ENCODE measurements at places on chromosomes 5 and 9.

- DNase-seq, result no peak
Measured at GRCh38 chr5:14745188-14745563, 80.7 kb downstream of the OTULIN start.

DNA sequence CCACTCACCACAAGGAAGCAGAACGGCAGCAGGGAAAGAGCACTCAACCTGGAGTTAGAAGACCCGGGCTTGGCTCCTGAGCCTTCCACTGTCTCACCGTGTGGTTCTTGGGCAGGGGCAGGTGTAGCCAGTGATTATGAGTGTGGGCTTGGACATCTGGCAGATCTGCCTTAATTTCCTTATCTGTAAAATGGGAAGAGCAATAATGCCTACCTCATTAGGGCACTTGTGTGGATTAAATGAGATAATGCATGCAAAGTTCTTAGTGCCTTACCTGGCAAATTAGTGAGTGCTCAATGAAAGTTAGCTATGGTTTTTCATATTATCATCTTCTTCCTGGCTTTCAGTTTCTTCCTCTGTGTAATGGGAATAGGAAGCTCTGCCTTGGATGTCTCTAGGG is 28.1 kb upstream of the COL15A1 start:
- DNase-seq, result no peak

DNA sequence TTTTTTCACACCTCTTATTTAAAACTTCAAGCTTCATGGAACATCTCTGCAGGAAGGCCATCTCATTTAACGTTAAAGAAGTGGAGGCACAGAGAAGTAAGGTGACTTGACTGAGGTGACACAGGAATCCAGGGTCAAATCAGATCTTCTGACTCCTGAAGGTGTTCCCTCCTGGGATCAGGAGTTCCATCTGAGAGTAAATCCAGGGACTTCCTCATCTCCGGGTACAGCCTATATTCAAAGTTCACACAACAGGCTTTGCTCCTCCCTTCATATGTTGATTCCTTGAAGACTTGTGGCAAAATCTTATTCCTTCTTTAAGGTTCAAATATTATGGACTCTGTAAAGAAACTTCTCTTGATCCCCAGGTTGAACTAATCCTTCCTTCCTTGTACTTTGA is 313.1 kb upstream of the CLINT1 start:
- no peak for DNase-seq

- no peak for DNase-seq
Measured at GRCh38 chr9:8254541-8254940, 455.0 kb upstream of the DMAC1 start.

GRCh38 chr9:124329206-124329792 is 71.5 kb downstream of the NEK6 start:
- no peak for DNase-seq

DNA sequence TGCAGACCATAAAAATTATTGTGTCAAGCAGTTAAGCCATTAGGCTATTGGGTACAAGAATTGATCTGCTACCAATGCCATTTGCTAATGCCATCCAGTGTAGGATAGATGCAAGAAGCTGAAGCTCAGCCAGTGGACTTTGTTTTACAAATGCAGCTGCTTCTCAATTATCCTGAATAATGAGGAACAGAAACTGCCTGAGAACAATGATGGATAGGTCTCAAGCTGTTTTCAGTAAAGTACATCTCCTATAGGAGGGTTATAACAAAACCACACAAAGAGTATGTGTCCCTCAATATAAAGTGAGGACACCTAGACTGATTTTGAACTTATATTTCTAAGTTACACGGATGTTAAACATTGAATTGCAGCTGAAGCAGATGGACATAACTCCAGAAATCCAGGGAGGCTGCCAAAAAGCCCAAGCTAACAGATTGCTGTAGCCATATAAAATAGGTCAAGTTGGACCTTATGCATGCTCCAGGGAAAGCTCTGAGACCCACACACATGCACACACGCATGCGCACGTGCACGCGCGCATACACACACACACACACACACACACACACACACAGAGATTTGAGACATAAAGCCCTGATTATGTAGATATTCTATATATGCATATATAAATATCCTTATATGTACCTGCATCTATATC is 482.7 kb upstream of the CD180 start:
- no peak for DNase-seq

DNA sequence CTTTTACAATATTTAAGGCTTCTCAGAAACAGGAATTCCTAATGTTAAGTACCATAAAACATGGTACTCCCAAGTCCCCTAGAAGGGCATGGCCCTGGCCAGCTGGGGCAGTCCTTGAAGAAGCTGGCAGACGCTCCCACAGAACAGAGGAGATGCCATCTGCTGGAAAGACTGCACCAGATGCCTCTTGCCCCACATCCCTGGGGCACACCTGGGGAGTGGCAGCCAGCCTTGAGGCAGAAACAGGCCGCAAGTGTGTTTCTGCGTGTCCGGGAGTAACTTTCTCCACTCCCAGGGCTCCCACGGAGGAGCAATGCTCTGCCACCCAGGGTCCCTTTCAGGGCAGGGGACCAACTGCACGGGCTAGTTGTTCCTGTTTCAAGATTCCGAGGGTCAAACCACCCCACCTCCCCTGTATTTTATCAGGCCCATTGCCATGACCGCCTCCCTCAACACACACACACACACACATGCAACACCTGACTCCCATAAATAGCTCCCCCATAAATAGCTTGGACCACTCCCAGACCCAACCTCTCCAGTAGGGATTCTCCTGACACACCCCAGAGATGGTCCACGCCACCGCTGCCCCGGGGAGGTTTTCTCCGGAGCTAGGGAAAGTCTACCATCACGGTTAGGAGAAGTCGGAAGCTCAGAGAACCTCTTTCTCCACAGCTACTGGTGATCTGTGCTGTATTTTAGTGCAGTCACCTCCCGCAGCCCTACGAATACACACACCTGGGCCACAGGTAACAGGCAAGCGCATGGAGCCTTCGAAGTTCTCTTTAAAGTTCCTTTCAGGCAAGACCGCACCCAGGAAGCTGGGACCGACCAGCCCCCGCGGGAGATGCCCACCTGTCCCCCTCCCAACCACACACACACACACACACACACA is 1.5 kb downstream of the SPOCK1 start:
- no peak for DNase-seq

- DNase-seq, result no peak
Measured at GRCh38 chr9:124213396-124213795, 44.4 kb upstream of the NEK6 start.

GRCh38 chr5:58264276-58264675 is 195.6 kb downstream of the PLK2 start:
- no peak for DNase-seq

- no peak for DNase-seq
Measured at GRCh38 chr9:3664044-3664443, 138.2 kb upstream of the RFX3 start.

GRCh38 chr5:136205061-136205702 is 12.2 kb upstream of the SMIM32 start:
- DNase-seq, result no peak

- no peak for DNase-seq
Measured at GRCh38 chr5:8907168-8907868, 638.6 kb downstream of the SEMA5A start.

GRCh38 chr9:9791611-9792010 is 821.2 kb downstream of the PTPRD start:
- DNase-seq, result no peak

GRCh38 chr5:151038801-151039238 is 18.4 kb downstream of the GPX3 start:
- no peak for DNase-seq

- no peak for DNase-seq
Measured at GRCh38 chr5:175098301-175098700, 345.7 kb downstream of the DRD1 start.

GRCh38 chr9:7055171-7055903 is 297.6 kb downstream of the KDM4C start:
- DNase-seq, result no peak

GRCh38 chr5:131749138-131749537 is 47.7 kb downstream of the FNIP1 start:
- DNase-seq, result no peak

- DNase-seq, result no peak
Measured at GRCh38 chr5:9515436-9515835, 30.4 kb downstream of the SEMA5A start.

- no peak for DNase-seq
Measured at GRCh38 chr5:51377151-51378060, 5.8 kb upstream of the ISL1 start.

DNA sequence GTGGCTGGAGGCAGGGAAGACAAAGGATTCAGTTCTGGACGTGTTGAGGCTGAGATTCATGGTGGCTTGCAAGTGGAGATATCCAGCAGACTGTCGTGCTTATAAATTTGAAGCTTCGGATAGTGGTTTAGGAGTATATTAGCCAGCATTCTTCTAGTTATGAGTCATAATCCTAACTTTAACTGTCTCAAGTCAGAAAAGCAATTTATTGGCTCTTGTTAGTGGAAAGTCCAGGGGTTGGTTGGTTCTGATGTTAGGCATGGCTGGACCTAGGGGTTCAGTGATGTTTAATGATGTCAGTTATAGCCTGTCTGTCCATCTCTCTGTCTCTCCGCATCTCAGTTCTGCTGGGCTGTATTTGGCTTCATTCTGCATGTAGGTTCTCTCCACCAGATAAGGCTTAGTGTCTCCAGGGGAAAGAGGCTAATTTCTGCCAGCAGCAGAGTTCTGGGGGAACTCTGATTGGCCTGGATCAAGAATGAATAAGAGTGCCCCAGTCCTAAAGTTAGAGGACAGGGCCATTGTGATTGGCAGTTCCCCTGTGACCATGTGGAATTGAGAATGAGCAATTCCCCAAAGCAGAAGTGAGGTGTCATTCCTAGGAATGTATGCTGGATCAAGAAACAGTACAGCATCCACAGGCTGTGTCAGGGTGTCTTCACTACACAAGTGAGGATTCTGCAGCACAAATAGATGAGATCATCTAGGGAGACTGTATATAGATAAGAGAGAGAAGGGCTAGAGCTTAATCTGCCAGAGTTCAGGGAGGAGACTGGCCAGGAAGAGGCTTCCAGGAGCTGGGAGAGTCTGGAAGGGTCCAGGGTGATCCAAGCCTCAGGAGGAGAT is 72.9 kb upstream of the SHB start:
- no peak for DNase-seq

GRCh38 chr9:124781967-124782660 is 5.2 kb downstream of the OLFML2A start:
- DNase-seq, result no peak

DNA sequence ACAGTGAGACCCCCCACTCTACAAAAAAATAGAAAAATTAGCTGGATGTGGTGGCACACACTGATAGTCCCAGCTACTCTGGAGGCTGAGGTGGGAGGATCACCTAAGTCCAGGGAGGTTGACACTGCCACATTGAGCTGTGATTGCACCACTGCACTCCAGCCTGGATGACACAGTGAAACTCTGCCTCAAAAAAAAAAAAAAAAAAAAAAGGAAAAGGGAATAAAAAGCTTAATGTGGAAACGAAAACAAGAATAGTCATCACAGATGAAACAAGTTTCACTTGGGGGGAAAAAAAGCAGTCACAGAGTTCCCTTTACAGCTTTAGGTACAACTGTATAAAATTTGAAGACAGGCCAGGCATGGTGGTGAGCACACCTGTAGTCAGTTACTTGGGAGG is 84.2 kb downstream of the FNBP1 start:
- DNase-seq, result no peak

DNA sequence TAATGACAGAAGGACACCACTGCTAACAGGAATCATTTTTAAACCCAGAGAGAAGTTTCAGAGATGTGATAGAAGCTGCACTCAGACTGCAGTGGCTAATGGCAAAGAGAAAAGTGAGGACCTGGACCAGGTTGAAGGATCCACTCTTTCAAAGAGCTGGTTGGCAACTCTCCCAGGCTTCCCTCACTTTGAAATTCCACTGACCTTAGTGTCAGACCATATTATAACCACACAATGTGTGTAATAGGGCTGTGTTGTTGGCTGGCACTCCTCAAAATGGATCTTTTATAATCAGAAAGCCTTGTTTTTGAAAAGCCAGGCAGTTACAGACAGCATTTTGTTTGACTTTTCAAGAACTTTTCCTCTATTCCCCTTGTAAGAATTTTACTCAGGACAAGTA is 280.7 kb downstream of the PRELID2 start:
- no peak for DNase-seq

DNA sequence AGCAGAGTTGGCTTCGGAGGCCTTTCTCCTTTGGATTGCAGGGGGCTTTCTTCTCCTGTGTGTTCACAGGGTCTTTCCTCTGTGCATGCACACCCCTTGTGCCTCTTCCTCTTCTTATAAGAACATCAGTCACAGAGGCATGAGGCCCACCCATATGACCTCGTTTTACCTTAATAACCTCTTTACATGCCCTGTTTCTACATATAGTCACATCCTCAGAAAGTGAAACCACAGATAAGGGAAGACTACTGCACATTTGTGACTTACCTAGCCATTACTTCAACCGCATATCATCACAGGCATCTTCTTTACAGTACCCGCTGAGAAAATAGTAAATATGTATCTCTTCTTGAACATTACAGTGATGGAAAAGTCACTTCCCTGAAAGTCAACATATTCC is 204.9 kb upstream of the TARS1 start:
- DNase-seq, result no peak

GRCh38 chr5:80809451-80809850 is 150.7 kb upstream of the RASGRF2 start:
- DNase-seq, result no peak

DNA sequence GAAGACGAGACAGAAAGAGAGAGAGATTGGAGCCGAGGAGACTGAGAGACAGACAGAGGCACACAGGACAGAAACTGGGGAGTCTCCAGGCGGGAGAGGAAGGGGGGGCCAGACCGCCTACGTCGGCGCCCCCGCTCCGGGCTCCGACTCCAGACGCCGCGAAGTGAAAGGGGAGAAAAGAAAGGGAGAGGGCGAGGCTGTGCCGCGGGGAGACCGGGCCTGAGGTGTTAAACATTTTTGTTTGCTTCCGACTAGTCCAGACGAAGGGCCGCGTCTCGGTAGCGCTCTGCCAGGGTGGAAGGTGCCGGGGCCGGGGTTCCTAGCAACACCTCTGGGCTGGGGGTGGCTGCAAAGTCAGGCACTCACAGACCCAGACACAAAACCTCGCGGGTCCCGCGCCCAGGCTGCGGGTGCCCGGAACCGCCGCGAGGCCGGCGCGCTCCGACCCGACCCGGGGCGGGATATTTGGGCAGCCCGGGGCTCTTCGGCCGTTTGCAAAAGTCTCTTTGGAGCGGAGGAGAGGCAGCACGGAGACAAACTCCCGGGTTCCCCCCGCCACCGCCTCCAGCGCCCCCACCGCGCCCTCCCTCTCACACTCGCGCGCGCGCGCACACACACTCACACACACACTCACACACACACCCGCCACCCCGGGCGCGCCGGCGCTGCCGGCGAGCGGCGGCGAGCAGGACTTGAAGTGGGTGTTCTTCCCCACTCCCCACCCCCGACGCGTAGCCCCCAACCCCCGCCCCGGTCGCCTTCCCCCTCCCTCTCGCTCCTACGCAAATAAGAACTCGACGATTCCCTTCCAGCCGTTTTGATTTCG is 626 bp upstream of the FST start:
- no peak for DNase-seq
